Motor neuron (in vitro differentiated cells): ENCODE measurements at places on chromosomes 5 and 9.

DNA sequence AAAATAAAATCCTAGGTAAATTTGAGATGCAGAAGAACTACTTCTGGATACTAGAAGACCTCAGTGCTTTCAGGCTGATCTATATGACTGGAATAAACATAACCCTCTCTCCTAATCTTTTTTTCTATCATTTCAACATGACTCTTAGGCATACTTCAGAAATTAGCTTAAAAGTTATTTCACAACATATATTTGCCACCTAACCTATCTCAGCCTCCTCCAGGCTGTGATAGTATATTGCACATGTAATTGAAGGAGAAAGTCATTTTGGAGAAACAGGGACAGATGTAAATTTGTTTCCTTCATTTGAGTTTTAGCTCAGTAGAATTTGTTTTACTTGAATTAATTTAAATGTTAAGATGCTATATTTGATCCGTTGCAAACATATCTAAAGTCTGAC is 1932.3 kb upstream of the CDH6 start:
- ATAC-seq = no peak

- ATAC-seq = no peak
Observed at GRCh38 chr9:1404940-1405339, 354.8 kb downstream of the DMRT2 start.

- ATAC-seq = peak; percentile 47
Observed at GRCh38 chr9:135480071-135480939, 723 bp downstream of the PPP1R26 start.

- ATAC-seq = no peak
Observed at GRCh38 chr9:20623021-20623747, 885 bp upstream of the MLLT3 start.

GRCh38 chr5:175347027-175347426 is 97.0 kb downstream of the DRD1 start:
- peak; percentile 91 for ATAC-seq

GRCh38 chr5:141840280-141840812 is 37.9 kb downstream of the PCDH1 start:
- no peak for ATAC-seq

- ATAC-seq = no peak
Observed at GRCh38 chr5:175747539-175748060, 89.7 kb downstream of the HRH2 start.
